Stimulated activated CD4-positive, alpha-beta T cell treated with anti-CD3 and anti-CD28 coated beads, Interleukin-15, amount 100 ng/mL, for 1 hour (primary cell): ENCODE measurements at places on chromosomes 7 and 10.

GRCh38 chr10:4038000-4038399 lies 253.0 kb upstream of the KLF6 start:
- DNase-seq = no peak

GRCh38 chr7:123719197-123719721 lies 29.5 kb downstream of the WASL start:
- DNase-seq = no peak

DNA sequence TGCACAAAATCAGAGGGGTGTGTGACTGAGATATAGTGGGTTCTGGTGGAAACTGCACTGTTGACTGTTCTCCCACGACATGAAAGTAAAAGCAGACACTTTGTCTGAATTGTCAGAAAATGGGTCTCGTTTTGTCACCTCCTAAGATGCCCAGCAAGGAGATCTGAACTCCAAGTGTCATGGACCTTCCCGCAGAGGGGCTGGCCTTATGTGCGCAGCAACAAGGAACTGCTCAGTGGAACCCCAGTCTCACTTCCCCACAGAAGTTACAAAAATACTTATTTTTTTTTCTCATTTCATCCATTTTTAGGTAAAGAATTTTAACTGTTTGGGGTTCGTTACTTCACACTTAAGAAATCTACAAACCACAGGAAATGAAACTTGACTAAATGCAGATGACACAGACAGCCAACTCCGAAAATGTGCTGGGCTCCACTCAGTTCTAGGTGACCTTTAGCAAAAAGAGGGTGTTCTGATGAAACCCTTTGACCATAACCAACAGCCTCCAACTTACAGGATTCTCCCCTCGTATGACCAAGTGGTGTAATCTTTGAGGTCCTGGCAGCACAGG lies 115.0 kb downstream of the FAM107B start:
- peak; percentile 8 for DNase-seq

- no peak for DNase-seq
These were observed 226.2 kb upstream of the DGKB start for GRCh38 chr7:15128716-15129115.

GRCh38 chr10:22683140-22683389 lies 31.3 kb downstream of the PIP4K2A start:
- DNase-seq = no peak

DNA sequence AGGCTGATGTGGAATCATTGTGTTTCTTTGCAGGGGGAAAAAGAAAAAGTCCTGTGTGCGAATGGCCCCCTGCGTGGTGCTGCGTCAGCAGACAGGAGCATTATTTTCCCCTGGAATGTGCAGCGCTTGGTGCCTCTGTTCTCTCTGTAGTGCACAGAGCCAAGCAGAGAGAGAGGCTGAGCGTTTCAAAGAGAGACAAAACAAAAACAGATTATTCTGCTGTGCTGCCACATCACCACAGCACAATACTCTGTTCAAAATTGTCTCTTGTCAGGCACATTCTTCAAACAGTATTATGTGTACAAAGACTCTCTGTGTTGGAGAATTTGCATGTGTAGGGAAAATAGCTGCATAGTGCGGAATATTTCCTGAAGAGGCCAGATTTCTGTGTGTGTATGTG lies 609.0 kb downstream of the SDK1 start:
- no peak for DNase-seq

GRCh38 chr10:1309617-1310270 lies 253.6 kb downstream of the WDR37 start:
- DNase-seq = no peak

DNA sequence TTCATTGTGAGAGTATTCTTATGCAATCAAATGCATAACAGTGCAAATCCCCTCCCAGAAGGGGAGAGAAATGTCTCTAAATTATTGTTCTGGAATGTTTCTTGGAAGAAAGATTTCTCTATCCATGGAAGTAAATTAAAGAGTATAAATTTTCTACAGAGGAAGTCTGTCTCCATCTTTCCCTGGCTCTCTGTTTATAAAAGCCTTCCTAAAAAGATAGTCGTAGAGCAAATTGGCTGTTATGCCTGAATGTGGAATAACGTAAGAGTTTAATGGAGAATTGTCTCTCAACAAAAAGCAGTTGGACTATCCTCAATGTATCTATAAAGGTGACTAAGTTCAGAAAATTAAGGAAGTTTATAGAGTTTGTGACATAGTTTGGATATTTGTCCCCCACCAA lies 76.3 kb downstream of the GNAT3 start:
- DNase-seq = no peak

GRCh38 chr7:130886438-130887135 lies 152.6 kb upstream of the KLF14 start:
- no peak for DNase-seq

DNA sequence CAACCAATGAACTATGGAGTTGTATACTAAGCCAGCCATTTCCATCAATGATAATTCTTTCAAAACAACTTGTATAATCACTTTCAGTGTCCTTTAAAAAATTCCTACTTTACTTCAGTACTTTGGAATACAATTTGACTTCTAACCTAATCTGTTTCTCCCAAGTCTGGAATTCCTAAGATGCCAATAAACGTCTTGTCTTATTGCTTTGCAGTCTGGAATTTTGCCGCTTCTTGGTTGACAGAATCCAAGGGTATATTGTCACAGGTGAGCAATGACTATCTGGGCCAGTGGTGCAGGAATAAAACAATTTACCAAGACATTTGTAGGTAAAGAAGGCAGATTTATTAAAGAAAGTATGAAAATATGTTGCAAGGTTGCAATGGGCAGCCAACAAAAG lies 21.8 kb downstream of the RP9 start:
- no peak for DNase-seq

- DNase-seq = no peak
These were observed 213.2 kb downstream of the KCND2 start for GRCh38 chr7:120486164-120486563.

GRCh38 chr7:46776790-46777189 lies 805.1 kb downstream of the TNS3 start:
- no peak for DNase-seq

DNA sequence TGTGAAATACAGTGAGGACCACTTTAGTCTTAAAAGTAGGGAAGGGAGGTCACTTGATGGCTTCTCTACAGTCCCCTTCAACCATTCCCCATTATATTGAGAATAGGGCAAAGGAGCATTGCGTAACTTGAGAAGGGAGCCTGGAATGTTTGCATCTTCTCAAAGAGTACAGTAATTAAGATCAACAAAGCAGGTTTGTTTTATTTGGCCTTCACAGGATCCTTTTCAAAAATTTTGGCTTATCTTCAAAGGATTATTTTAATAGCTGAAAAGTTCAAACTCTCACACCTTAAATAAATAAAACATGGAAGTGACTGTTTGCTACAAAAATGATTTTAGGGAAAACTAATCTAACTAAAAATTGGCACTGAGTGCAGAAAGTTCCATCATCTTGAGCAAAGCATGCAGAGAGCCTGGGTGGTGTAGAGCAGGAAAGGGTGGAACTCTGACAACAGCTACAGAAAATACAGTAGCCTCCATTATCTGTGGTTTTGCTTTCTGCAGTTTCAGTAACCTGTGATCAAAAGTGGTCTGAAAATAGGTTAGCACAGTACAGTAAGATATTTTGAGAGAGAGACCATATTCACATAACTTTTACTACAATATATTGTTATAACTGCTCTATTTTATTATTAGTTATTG lies 214.0 kb downstream of the MDFIC start:
- DNase-seq = no peak

- DNase-seq = no peak
These were observed 176.8 kb upstream of the RHOBTB1 start for GRCh38 chr10:61120805-61121204.

DNA sequence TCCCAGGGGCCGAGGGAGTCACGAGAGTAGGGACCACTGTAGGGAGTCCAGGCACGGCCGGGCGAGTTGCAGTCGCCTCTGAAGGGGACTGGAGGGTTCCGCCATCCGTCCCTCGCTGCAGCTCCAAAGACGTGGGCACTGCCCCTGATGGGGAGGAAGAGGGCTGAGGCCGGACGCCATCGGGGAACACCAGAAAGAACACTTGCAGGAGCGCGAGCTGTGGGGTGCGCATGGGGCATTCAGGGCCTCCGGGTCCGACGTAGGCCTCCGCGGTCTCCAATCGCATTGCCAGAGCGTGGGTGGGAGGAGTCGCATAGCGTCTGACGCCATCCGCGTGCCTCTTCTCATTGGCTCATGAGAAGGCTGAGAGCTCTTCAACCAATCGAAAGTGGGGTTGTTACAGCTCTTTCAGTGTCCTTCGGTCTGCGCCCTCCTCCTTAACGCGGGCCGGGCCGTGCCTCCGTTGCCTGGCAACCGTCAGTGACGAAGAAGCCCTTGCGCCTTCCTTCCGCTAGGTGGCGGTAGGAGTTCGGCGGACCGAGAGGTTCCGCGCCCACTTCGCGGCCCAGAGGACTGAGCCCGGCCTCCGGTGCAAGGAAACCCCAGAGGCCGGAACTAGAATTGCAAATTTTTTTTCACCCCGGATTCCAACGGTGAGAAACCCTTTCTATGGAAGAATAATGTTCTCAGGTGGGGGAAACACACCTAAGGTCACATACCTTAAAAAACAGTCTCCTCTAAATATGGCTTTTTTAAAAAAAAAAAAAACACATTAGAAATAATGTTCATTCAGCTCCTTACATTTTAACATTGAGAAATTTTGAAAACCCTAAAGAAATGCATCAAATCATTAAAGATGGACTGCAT lies at the start of gene TCTN3:
TSS of gene TCTN3 (minus strand) at position 260 of the 867 bp plus-strand sequence. CDS start at position 232, 28 bp downstream.
- peak; percentile 84 for DNase-seq

- DNase-seq = no peak
These were observed 74.7 kb downstream of the LSM5 start for GRCh38 chr7:32415519-32415918.

- DNase-seq = no peak
These were observed 19.8 kb downstream of the PIK3AP1 start for GRCh38 chr10:96700374-96701099.

GRCh38 chr10:32293581-32293980 lies 53.4 kb downstream of the EPC1 start:
- no peak for DNase-seq

DNA sequence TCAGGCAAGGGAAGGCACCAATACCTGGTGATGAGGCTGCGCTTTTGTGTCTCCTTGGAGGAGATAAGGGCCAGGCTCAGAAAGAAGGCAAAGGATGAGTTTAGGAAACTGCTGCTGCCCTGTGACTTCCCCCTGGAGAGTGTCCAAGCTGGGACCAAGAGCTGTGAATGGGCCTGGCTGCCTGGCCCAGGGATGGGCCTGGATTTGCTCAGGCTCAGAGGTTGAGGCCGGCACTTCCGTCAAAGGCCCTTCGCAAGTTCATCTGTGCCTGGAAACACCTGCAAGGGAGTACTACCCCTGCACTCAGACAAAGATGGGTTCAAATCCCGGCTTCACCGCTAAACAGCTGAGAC lies 50.5 kb upstream of the NANOS1 start:
- no peak for DNase-seq

- no peak for DNase-seq
These were observed 276.9 kb downstream of the CSTF2T start for GRCh38 chr10:51422311-51423120.

GRCh38 chr10:99527526-99528493 lies 4.9 kb upstream of the NKX2-3 start:
- no peak for DNase-seq

DNA sequence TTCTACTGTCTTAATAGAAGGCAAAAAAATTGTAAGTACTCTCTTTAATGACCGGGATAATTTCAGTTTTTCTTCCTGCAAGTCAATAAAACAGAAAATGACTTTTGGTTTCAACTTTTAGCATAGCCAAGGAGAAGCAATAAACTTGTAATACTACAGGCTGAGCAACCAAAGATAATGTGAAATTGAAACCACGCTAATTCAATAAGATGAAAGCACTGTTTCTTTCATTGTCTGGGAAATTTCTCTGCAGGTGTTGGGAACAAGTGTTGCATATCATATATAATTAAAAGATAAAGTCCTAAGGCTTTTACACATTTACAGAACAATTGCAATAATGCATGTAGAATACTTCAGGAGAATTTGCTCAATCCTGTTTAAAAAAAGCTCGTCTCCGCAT lies 462.3 kb downstream of the PAXIP1 start:
- no peak for DNase-seq

- no peak for DNase-seq
These were observed 49.4 kb upstream of the ARL4A start for GRCh38 chr7:12637819-12638592.

DNA sequence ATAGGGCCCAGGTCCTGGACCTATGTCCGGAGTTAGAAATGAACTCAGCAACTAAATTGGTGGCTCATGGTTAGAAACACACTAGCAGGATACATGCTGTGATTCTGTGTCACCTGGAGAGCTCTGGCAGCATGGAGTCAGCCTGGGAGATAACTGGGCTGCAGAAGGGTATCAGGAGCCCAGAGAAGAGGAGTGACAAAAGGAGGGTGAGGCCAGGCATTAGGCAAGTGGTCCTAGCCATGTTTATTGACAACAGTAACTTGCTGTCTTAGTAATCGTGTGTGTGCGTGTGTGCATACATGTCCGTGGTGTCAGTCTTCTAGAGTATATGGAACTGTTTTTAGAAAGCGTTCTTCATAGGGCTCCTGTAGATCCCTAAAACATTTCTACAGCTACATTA lies 157.5 kb upstream of the PHYHIPL start:
- DNase-seq = no peak

DNA sequence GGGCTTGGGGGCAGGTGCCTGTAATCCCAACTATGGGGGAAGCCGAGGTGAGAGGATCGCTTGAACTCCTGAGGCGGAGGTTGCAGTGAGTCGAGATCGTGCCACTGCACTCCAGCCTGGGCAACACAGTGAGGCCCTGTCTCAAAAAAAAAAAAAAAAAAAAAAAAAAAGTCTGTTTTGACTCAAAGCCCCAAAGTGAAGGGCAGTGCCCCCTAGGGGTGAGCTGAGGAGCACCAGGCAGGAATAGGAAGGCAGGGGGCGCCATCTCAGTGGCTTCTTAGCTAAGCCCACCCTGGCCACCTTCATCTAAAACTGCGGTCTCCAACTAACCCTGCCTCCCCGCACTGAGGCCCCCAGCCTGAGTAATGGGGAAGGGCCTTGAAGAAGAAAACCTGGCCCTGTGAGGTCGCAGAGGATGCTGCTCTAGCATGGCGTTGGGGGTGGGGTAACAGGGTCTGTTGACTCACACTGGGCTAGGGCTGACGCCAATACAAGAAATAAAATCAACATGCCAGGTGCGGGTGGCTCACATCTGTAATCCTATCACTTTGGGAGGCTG lies 9.8 kb downstream of the PODXL start:
- peak; percentile 4 for DNase-seq
